ENCODE measurements at places on chromosomes 11 and 22.

DNA sequence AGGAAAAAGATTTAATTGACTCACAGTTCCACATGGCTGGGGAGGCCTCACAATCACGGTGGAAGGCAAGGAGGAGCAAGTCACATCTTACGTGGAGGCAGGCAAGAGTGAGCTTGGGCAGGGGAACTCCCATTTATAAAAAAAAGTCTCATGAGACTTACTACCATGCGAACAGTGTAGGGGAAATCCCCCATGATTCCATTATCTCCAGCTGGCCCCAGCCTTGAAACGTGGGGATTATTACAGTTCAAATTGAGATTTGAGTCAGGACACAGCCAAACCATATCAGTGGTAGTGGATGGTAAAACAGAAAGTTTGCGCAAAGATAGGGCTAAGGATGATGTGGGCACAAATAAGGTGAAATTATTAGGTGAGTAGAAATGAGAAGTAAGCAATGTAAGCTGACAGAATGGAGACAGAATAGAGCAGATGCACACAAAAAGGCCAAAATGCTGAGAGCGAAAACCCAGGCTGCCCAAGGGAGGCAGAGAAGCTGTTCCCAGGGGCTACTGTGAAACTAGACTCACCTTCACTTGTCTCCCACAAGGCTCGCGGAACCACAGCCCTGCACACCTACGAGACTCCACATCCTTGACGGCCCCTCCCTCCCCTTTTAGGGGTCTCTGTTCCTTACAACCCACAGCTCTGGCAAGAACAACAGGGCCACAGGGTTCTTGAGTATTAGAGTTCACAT is 377.6 kb downstream of the CADM1 start:
- peak; percentile 57 for DNase-seq

DNA sequence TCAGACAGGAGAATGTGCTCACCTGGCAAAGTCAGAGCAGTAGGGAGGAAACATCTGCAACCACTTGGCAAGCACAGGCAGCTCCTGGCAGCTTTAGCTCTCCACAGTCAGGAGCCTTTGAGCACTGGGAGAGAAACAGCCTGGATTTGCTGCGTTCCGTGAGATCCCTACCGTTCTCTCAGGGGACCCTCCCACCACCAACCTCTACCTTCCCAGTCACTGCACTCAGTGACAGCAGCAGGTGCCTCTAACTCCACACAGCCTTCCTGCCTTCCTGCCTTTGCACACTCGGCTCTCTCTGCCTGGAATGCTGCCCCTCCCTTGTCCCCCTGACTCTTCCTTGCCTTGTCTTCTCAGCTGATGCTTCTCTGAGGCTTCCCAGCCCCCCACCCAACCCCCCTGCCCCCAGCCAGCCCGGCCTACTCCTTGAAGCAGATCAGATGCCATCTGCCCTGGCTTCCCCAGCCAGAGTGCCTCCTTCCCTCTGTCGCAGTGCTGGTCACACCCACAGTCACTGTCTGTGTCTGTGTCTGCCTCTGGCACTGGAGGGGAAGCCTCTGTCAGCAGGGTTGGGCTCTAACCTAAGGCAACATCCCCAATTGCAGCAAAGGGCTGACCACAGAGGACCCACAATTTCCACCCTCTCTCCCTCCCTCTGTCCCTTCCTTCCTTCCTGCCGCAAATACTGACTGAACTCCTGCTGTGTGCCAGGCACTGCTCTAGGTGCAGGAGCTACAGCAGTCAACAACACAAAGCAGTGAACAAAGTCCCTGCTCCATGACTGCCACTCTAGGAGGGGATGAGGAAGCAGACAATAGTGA is 14.9 kb upstream of the TSKU start:
- no peak for DNase-seq

- no peak for DNase-seq
Observed at GRCh38 chr11:115612046-115612730, 108.0 kb upstream of the CADM1 start.

GRCh38 chr11:61392981-61393595 is 701 bp downstream of the TMEM216 start:
- peak; percentile 45 for DNase-seq

GRCh38 chr11:11413776-11414175 is 60.7 kb upstream of the CSNK2A3 start:
- no peak for DNase-seq

DNA sequence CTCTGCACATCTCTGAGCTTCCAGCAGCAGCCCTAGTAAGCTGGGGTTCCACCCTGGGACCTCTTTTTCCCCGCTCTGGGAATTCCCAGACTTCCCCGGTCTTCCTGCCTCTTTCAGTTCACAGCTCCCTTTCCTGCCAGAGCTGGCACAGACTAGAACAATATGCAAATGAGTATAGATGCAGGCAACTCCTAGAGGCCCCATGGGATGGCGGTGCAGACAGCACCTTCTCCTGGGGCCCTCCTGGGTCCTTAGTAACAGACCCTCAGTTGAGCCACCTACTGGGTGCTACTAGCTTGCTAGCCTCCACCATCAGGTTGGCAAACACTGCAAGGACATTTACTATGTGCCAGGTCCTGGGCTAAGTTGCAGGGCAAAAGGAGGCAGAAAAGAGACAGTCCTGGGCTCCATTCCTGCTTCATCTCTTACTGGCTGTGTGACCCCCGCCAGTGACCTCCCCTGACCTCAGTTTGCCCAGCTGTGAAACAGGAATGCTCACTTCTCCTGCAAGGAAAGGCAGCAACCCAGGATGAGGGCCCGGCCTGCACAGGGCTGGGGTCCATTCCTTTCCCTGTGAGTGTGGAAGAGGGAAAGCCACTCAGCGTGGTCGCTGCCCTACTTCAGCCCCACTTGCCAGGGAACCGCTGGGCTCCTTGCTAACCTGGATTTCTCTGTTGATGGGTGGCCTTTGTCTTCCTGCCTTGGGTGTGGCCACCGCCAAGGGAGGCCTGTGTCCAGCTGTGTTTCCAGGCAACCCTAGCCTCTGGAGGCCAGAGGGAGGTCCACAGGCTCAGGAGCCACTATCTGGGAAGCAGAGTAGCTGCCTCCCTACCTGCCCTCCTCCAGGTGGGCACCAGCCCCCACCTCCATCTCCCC is 7.3 kb downstream of the RELT start:
- DNase-seq, result no peak

- no peak for DNase-seq
Observed at GRCh38 chr11:104055596-104055995, 19.2 kb downstream of the DDI1 start.

DNA sequence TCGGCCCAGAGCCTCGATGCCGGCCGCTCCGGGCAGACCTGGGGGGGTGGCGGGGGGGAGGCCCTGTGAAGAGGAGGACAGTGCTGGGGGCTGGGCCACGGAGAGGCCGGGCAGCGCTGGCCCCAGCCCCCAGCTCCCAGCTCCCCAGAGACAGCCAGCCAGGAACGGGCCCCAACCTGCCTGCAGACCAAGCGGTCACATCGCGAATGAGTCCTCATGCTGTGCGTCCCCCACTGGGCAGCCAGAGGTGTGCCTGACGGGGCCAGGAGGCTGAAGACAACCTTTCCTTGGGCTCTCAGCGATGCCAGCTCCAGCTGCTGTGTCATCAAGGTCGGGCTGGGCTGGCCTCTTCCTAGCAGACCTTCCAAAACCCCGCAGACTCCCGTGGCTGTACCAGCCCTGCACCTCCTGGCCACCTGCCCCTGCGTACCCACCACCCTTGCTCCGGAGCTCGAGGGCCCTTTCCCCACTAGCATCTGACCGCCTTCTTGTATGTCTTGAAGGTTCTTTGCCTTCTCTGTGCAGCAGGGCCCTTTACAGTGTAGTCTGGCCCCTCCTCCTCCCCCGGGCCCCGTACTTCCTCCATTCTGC is 88.4 kb downstream of the CDKN1C start:
- no peak for DNase-seq

- DNase-seq, result no peak
Observed at GRCh38 chr11:116700586-116701220, 72.1 kb downstream of the BUD13 start.

- no peak for DNase-seq
Observed at GRCh38 chr11:84193706-84194105, 907.5 kb upstream of the CCDC90B start.

- no peak for DNase-seq
Observed at GRCh38 chr22:42190274-42190673, 59.7 kb upstream of the CYP2D6 start.

DNA sequence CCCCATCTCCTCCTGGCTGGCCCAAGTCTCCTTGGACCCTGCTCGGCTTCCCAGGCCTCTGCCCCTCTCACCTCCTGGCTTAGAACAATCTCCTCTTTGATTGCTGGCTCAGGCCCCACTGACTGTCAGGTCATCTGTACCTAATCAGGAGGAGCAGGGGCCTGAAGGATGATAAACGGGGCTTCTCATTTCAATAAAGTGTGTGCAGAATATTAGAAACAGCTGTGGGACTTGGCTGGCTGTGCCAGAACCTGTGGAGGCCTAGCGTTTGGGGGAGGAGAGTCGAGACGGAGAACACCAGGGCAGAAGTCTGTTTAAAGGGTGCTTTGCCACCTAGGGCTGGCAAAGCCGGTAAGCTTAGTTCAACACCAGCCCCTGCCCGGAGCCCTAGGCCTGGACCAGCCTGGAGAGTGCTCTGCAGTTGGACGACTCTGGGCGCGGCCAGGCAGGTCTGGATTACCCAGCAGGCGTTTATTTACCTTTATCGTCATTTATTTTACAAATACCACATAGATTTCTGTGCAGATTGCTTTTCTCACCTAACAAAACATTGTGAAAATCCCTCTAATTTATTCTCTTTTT is 10.1 kb upstream of the VSIG10L2 start:
- DNase-seq, result no peak

DNA sequence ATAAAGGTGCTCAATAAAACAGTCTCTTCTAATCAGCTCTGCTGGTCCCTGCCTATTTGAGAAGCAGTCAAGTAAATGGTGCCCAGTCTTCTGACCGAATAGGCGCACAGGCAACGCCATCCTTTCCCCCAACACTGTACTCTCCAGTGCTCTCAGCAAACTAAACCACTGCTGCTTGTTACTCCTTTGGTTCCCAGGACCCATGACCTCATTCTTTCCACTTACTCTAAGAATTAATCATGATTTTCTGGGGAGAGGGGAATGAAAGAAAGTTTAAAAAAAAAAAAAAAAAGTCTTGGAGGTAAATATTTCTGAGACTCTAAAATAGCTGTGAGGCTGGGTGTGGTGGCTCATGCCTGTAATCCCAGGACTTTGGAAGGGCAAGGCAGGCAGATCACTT is 63.7 kb downstream of the SGSM3 start:
- no peak for DNase-seq

DNA sequence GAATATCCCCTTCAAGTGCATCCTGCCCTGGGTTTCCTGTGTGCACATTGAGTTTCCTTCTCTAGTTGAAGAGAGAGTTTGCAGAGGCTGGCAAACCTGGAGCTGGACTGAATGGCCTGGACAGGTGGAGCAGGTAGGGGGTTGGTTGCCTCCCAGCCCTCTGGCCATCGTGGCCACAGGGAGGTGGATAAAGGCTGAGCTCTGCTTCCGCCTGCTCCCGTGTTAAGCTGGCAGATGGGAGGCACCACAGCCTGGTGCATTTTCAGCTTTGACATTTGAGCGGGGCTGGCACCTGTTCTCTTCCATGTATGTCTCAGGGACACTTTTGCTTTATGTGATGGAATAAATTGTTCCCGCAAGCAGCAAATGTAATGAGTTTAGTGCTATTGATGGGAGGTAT is 11.1 kb downstream of the MICAL2 start:
- DNase-seq, result no peak

DNA sequence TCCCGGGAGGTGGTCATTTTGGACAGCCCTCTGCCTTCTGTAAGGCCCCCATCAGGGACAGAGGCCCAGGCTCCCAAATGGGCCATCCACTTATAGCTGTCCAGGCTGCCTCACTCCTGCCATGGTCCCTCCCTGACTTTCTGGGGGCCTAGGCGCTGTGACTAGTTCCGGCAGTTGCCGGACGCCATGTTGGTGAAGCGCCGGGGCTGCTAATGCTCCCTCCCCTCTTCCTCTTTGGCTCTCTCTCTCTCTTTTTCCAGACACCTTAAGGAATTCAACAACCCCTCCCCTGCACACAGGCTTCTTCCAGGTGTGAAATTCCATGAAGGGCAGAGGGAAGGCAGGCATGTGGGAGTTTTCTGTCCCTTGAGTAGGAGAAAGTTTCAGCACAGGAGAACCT is 445.6 kb downstream of the SOX6 start:
- DNase-seq, result no peak

DNA sequence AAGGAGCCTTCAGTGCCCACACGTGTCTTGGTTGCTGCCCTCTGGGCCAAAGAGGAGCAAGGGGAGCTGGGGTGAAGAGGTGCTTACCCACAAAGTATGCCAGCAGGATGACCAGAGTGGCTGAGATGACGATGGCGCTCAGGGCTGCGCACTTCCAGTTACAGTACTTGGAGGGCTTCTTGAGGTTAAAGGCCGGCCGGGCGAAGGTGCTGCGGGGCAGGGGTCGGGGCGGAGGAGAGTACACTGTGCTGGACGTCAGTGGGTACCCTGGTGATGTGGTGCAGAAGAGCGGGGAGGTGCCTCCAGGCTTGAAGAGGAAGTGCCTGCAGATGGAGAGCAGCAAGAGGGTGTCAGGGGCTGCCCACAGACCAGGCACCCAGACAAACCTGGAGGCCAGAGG is 315.0 kb upstream of the NARS2 start:
- DNase-seq, result no peak

GRCh38 chr11:22903782-22904181 is 43.5 kb upstream of the CCDC179 start:
- no peak for DNase-seq

DNA sequence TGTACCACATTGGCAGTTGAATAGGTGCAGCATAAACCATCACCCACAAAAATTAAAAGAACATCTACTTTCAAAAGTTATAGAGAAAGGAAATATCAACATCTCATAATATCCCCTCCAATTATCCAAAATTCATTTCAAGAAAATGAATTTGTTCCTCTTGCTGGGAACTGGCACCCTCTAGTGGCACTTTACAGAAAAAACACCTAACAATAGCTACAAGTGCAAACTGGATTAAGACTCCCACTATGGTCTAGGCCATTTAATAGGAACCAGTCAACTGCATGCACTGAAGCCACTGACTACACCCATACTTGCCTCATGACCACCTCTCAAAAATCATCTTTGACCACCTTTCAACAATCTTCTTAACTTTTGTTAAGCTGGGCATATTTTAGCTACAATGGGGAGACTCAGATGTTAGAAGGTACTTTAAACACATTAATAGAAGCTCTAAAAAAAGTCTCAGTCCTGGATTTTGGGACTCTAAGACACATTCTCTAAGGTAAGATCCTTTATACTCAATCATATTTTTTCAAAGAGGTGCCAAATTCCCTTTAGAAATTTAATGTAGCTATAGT is 17.3 kb downstream of the TRAF6 start:
- DNase-seq, result peak; percentile 45

Measured in GM10248 (cell line).